ENCODE measurements at places on chromosomes 12 and 14.

GRCh38 chr12:92468358-92469020, 234.3 kb upstream of the PLEKHG7 start:
- DNase-seq, result no peak

DNA sequence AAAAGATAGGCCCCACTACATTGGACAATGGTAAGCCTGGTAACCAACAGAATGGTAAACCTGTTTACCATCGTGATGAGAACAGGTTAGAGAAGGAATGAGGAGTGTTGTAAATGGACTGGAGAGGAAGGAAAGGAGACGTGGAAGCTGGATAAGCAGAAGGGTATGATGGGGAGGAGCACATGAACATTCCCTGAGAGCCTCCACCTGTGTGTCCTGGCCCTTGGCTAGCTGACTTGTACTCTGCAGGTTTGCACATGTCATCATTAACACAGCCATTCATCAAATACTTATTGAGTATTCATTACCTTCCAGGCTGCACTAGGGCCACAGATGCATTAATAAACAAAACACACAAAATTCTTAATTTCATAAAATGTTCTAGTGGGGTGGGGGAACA, 4.3 kb upstream of the IL26 start:
- no peak for DNase-seq

DNA sequence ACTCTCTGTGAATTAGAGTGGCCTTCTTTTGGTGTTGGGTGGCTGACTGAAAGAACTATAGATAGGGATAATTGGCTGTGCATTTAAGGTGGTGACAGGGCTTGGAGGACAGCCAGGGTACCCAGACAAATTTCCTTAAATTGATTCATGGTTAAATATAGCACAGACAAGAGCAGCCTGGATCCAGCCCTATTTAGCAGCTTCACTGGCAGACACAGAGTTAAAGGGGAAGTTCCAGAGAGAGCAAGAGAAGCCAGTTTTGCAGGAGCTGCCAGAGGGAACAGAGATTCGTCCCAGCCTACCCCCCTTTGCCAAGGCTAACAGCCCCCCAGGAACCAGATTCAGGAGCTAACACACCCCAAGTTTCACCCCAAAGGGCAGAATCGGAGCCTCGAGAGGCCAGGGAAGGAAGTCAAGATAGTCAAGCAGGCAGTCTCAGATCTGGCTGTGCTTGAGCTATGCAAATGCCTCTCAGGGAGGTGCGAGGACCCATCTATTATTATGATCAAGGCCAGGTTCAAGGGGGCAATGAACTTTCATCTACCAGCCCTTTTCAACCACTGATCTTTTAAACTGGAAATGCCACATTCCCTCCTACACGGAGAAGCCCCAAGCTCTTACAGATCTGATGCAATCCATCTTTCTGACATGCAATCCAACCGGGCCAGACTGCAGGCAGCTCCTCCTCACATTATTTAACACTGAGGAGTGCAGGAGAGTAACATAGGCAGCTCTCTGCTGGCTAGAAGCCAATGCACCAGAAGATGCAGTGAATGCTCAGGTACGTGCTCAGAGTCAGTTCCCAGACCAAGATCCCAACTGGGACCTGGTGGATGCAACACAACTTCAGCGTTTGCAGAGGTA, 58.2 kb downstream of the DHRS2 start:
- no peak for DNase-seq

DNA sequence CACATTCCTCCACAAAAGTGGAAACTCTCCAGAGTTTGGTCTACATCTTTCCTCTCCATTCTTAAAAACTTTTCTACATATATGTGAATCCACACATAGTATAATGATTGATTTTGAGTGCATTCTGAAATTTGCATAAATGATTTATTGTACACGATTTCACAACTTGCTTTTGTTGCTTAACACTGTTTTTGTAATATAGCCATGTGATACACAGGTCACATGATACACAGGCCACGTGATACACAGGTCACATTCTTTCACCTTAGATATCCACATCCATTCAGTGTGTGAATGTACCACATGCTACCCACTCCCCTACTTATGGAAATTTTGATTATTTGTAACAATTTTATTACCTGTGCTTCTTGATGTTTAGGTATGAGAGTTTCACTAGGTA, 319.1 kb downstream of the ZFP36L1 start:
- no peak for DNase-seq
